Midbrain (tissue), 1 donor: ENCODE measurements at places on chromosomes 12 and 14.

- DNase-seq = no peak
These were observed 216.3 kb downstream of the C12orf42 start for GRCh38 chr12:103279444-103279843.

- no peak for DNase-seq
These were observed 18.4 kb downstream of the ASB2 start for GRCh38 chr14:93957751-93958566.

- no peak for DNase-seq
These were observed 706 bp downstream of the CRACR2A start for GRCh38 chr12:3752096-3752709.

DNA sequence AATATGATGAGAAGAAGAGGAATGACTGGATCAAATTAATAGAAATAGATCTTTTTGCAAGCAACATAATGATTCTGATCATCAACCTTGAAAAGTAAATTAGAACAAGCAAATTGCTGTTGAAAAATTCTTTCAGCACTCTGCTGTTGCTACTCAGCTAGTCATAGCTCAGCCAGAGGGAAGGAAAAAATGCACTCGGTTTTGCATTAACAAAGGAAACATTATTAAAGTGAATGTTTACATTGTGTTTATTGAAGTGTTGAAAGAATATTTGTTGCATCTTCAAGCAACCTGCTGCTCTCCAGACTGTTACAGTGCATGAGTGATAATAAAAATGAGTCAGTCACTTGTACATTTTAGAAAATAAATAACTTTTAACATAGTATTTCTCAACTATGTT lies 26.5 kb downstream of the AP5M1 start:
- DNase-seq = no peak

DNA sequence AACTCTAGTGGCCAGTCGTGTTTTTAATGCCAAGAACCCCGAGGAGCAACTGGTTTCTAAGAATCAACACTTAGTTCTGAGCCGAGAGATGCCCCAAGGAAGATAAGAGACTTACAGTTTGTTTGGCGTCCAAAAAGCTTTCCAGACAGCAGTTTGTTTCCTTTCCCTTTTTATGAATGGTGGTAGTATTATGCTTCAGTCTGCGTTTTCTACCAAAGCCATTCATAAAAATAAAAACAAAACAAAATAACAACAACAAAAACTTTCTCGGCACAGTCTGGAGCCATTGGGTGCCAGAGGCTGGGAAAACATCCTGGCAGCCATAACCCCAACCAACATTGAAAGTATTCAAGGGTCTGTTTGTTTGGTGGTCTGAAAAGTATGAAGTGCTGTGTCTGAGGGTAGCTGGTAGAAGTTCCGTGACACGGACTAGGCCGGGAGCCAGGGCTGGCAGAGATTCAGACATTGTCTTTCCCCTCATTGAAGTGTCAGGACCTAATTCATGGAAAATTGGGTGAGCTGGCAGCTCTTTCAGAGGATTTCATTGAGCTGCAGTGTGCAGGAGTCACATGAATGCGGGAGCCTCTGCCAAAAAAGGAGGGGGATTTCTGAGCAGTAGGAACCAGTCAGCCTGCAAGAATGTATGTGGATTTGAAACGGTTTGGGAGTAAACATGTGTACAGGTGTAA lies 124.2 kb downstream of the HMGA2 start:
- DNase-seq = peak; percentile 68

GRCh38 chr14:22715186-22715812 lies 51.2 kb upstream of the OXA1L start:
- no peak for DNase-seq

- no peak for DNase-seq
These were observed 347.9 kb downstream of the BCAT1 start for GRCh38 chr12:24600996-24601395.

- DNase-seq = no peak
These were observed 30.6 kb downstream of the LRCOL1 start for GRCh38 chr12:132579744-132580143.

DNA sequence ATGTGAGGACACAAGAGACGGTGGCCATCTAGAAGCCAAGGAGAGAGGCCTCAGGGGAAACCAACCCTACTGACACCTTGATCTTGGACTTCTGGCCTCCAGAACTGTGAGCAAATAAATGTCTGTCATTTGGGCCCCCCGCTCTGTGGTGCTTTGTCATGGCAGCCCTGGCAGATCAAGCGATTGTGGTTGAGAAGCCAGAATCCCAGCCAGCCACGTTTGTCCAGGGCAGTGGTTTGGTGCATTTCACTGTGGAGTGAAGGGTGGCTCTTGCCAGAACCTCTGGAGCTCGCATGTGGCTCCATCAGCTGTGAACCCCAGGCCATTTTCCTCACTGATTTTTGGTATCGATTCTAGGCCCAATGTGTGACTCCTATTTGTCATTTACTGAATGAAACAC lies 404.9 kb downstream of the BCL11B start:
- no peak for DNase-seq

DNA sequence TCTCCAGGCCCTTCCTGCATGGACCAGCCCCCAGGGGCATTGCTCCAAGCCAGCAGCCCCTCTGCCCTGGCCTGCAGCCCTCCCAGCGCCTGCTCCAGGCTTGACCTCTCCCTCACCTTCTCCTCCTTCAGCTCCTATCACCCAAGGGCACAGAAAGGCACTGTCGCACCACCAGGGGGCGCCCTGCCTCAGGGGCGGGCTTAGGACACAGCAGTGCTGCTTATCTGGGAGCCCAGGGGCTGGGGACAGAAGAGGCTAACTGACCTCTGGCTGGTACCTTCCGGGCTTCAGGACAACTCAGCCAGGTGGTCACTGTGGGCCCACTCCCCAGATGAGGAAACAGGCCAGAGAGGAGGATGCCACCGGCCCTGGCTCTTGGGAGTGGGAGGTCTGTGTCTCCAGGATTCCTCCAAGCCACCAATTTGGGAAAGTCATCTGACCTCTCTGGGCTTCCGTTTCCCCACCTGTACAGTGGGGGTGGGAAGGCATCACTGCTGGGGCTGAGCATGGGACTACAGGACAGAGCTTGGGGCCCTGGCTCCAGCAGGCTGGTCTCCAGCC lies 25.3 kb upstream of the GPR132 start:
- peak; percentile 67 for DNase-seq

DNA sequence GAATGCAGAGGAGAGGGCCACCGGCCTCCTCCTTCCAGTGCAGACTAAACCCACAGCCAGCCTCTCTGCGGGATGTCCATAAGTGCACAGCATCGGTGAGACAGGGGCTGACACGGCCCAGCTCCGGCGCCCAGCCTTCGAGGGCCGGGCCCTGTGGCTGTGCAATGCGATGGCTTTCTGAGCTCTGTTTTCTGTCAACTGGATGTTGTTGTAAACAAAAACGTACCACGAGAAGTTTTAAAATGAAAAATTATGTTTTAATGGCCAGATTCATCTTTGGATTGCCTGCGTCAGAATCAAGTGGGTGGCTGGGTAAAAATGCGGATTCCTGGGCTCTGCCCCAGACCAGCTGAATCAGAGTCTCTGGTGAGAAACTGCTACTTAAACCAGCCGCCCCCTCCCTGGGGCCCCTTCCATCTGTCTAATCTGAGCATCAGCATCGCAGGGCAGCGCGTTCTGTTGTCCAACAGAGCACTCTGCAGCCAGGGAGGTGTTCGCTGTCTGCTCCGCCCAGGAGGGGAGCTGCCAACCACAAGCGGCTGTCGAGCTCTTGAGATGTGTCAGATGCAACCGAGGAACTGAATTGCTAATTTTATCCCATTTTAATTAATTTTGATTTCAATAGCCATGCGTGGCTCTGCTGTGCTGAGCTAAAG lies 133.4 kb downstream of the RFLNA start:
- DNase-seq = no peak

GRCh38 chr14:54147282-54147681 lies 190.7 kb upstream of the BMP4 start:
- DNase-seq = no peak

GRCh38 chr12:31629756-31630732 lies 29.4 kb upstream of the ETFBKMT start:
- DNase-seq = no peak

GRCh38 chr14:58987591-58987990 lies 200.9 kb upstream of the DAAM1 start:
- no peak for DNase-seq

- no peak for DNase-seq
These were observed 9.4 kb downstream of the SART3 start for GRCh38 chr12:108551535-108551934.

DNA sequence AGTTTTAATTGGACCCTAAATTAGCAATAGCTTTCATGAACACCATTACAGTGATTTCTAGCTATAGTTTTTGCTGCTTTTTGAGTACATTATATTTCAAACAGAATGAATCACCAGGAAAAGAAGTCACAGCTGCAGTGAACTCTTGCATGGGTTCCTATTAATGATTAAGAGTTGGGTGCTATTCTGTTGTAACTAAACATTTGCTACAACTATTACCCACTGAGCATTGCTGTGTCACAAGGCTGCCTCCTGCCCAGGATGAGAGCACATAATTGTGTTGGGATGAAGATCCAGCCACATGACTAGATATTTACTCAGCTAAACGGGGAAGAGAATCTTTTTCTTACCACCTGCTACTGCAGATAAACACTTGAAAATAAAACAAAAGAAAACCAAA lies 152.7 kb downstream of the GXYLT1 start:
- DNase-seq = no peak

- no peak for DNase-seq
These were observed 313.3 kb downstream of the DUSP6 start for GRCh38 chr12:89038831-89039512.

GRCh38 chr12:2020511-2020910 lies 16.3 kb upstream of the DCP1B start:
- DNase-seq = no peak

DNA sequence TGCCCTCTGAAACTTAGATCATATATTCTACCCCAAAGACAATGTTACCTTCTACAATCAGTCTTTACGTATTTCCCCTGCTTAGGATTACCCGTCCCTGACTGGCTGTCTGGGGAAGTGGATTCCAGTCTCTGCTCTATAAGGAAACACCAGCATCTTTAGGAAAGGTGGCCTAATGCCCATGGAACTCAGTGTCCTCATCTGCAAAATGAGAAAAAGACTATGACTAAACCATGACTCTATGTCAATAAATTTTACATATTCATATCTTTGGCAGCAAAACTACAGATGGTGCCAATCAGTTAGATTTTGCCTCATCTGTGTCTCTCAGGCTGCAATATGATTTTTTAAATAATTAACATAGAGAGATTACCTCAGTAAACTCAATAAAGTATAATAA lies 133.8 kb downstream of the ITPR2 start:
- DNase-seq = no peak

- DNase-seq = no peak
These were observed 173.1 kb downstream of the FBXL14 start for GRCh38 chr12:1421091-1421846.

DNA sequence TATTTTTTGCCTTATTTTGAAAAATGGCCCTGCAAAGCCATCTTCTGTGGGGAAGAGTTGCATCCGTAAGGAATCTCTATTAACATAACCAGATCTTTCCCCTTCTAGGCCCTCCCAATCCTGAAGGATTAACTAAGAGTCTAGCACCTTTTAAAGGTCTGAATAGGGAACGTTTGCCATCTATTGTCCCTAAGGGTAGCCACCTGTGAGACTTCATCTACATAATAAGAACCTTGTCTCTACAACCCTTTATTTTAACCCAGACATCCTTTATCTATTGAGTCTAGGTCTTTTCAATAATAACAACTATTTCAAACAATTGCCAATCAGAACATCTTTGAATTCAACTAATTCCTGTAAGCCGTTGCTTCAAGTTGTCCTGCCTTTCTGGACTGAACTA lies 4.4 kb downstream of the EDDM3B start:
- no peak for DNase-seq

- no peak for DNase-seq
These were observed 230.6 kb upstream of the KRR1 start for GRCh38 chr12:75742048-75742447.

DNA sequence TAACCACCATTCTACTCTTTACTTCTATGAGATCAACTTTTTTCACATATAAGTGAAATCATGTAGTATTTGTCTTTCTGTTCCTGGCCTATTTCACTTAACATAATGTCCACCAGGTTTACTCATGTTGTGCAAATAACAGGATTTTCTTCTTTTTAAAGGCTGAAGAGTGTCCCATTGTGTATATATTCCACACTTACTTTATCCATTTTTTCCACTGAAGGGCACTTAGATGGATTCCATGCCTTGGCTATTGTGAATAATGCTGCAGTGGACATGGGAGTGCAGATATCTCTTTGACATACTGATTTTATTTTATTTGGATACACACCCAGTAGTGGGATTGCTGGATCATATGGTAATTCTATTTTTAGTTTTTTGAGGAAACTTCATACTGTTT lies 181.1 kb upstream of the HMGA2 start:
- DNase-seq = no peak

GRCh38 chr12:123237646-123238329 lies 4.6 kb downstream of the MTRFR start:
- peak; percentile 43 for DNase-seq

DNA sequence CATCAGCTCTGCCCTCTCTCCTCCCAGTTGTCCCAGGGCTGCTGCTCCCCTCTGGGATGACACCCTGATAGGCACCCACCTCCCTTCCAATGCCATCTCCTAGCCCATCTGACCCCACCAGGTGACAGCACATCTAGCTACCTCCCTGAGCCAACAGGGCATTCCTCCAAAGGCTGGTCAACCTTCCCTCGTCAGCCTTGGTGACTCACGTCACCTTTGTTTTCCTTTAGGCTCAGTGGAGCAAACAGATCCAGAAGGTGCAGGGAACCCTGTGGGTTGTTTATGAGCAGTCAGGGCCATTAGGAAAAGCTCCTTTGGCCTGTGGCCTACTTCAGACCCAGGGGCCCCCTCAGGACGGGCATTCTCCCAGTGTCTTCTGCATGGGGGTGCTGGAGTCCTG lies 32.4 kb downstream of the PIGH start:
- DNase-seq = no peak

DNA sequence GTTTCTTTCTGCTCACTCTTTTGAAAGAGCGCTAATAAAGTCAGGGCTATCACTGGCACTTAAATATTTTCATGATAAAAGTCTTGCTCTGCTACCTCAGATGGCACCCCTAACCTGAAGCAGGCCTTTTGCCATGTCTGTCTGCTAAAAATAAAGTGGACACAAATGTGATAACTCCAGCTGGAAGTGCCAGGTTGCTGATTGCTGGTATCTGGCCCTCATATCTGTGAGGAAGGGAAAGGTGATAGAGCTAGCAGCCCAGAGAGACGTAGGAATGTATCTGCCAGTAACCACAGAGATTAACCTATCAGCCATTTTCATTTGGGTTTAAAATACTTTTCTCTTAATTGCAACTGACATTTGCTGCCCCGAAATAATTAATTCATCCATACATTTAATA lies 127.9 kb downstream of the GRIN2B start:
- no peak for DNase-seq
